ENCODE measurements at places on chromosomes 11 and 22.

GRCh38 chr22:45240104-45240809 lies 437 bp downstream of the KIAA0930 start:
- DNase-seq, result no peak

- DNase-seq, result no peak
Measured at GRCh38 chr11:5713695-5714094, 22.6 kb upstream of the OR56B1 start.

DNA sequence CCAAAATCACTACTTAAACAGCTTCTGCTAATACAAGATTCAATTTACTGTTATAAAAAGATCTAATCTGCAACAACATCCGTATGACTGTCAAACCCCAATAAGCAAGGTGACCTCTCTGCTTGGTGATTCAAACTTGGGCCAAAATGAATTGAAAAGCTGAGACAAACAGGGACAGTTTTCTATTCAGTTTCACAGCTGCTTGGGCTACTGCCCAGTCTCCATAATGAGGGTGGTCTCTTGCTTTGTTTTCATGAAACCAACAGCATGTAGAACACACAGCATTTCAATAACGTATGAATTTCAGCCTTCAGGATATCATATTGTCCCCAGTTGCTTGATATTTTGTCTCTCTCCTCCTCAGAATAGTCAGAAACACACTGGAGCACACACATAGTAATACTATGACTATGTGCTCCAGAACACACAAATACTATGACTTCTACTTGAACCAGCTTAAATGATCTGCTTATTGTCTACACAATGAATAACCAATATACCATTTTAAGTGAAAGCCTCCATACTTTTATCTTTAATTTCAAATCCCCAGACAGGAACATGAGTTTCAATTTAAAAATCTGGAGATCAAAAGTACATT lies 285.0 kb downstream of the TTC28 start:
- DNase-seq, result no peak

GRCh38 chr11:100914415-100915110 lies 215.1 kb downstream of the PGR start:
- no peak for DNase-seq

DNA sequence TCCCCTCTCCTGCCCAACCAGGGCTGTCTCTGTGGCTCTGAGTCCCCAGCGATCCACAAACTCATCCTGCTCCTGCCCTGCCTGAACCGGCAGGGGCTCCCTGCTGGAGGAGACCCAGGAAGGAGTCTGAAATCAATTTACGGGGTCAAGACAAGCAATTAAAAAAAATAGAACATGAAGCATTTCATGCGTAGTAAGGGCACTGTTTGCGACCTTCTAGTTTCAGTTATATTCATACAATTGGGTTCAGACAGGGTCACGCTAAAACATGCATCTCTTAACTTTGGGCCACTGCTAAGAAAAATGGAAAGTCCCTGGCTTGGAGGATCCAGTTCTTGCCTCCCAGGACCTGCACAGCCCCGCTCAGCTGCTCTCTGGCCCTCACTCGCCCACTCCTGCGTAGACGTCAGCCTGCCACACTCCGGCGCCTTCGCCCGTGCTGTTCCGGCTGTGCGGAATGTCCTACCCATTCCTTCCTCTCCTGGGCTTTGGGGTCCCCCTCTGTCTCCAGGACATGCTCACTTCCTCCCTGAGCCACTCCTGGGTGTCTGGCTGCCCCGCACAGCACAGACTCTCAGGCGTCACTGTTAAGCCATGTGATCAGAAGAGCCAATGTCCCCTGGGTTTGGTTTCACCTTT lies 12.8 kb downstream of the NFAM1 start:
- no peak for DNase-seq

DNA sequence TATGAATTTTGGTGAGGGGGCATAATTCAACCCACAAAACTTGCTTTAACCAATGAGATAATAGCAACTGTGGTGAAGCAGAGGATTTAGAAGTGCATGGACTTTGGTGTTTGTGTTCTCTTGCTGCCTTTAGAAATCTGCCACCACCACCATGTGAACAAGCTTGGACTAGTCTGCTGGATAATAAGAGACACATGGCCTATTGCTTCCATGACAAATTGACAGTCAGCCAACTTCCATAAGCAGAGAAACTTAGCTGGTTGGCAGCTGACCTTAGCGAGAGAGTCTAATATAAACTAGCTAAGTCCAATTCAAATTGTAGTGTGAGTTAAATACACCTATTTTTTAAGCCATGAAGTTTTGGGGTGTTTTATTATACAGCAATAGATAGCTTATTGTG lies 482.1 kb upstream of the ANO5 start:
- DNase-seq, result no peak

DNA sequence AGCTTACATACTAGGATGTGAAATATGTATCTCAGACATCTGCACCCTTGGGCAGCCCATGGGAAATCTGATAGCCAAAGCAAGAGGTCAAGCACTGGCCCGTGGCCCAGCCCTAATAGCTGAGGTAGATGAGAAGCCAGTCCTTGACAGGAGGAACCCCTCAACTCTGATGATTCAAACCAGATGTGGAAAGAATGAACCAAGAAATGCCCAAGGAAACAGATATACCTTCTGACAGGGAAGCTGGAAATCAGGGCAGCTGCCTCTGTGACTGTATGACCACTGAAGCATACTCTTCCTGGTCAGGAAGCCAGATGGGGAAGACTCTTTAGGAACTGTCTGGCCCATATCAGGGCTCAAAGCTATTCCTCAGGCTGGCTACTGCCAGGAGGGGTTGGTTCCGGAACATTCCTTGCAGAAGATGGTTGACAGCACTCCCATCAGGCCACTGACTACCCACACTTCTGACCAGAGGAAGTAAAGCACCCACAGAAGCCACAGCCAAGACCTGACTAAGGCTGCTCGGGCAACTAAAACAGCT lies 124.2 kb downstream of the SWAP70 start:
- DNase-seq, result peak; percentile 42

DNA sequence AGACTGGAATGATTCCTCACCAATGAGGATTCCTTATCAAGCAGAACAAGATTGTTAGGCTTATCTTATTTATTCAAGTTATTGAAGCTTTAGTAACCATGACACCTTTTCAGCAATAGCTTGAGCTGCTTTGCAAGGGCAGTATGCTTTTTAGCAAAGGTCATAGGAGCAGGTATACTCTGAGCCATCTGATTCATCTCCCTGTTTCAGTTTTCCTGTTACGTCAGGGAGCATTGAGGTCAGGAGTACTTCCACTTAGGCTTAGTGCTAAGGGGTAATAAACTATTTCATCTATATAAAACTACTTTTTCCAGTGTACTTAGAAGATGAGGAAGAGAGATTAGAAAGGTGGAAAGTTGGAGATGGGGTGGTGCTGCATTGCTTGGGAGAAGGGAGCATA lies 17.7 kb upstream of the ANKRD42 start:
- DNase-seq, result no peak

DNA sequence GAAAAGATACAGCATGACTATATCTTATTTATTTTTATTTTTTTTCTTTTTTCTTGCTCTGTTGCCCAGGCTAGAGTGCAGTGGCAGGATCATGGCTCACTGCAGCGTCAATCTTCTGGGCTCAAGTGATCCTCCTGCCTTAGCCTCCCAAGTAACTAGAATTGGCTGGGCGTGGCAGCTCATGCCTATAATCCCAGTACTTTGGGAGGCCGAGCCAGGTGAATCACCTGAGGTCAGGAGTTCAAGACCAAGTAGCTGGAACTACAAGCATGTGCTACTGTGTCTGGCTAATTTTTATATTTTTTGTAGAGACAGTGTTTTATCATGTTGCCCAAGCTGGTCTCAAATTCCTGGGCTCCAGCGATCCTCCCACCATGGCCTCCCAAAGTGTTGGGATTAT lies 28.3 kb upstream of the CCDC134 start:
- no peak for DNase-seq

- no peak for DNase-seq
Measured at GRCh38 chr11:65489035-65489705, 9.7 kb upstream of the MALAT1 start.

DNA sequence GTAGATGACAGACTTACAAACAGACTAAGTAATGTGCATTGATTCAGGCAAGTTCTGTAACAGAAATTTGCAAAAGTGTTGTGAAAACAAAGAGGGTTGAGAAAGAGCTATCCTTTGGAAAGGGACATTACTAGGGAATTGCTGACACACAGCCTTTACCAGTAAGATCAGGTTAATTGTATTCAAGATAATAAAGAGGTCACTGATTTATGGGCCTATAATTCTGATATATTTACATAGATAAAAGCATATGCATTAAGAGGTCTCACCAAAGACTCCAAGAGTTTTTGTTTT lies 138.7 kb downstream of the MAML2 start:
- no peak for DNase-seq

- DNase-seq, result no peak
Measured at GRCh38 chr11:131756479-131757110, 386.2 kb downstream of the NTM start.

DNA sequence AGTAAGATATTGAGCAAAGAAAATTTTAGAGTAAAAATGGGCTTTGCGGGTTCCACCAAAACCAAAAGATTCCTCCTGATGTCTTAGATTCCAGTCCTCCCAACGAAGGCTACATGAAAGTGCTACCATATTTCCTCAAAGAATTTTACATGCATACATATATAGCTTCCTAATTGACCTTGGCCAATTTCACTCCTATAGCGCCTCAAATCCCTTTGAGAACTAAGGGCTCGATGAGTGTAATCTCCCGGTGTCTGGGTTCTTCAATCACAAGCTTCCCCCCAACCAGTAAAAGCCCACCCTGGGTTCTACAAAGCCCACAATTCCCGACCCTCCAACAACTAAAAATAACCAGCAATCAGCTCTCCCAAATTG lies 1.2 kb downstream of the SIK3 start:
- no peak for DNase-seq

DNA sequence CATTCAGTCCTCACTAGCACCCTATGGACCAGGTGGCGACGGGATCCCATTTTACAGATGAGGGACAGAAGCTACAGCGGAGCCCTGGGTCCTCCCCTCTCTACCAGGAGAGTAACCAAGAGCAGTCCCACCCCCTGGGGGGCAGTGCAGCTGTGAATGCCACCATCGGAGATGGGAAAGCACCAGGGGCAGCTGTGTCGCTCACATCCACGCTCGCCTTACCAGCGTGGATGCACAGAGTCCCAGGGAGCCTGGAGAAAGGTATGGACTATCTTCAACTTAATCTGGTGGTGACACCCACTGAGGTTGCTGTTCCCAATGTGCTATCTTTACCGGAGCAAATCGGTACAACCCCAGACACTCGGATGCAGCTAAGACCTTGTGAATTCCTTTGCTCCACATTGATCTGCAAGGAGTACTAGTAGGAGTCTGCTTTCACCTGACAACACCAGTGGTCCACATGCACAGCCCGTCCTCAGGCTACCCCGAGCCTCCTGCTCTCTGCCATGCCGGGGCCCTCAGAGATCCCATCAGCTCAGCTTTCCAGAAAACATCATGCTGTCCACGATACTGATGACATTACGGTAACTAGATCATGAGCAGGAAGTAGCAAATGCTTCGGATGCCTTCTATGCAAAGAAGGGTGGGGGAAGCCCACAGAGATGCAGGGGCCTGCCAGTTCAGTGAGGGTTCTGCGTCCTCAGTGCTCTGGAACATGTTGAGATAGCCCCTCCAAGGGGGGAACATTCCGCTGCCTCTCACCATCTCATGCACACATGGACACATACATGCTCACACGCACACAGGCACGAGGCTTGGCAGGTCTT lies 126.0 kb downstream of the CTTN start:
- no peak for DNase-seq

DNA sequence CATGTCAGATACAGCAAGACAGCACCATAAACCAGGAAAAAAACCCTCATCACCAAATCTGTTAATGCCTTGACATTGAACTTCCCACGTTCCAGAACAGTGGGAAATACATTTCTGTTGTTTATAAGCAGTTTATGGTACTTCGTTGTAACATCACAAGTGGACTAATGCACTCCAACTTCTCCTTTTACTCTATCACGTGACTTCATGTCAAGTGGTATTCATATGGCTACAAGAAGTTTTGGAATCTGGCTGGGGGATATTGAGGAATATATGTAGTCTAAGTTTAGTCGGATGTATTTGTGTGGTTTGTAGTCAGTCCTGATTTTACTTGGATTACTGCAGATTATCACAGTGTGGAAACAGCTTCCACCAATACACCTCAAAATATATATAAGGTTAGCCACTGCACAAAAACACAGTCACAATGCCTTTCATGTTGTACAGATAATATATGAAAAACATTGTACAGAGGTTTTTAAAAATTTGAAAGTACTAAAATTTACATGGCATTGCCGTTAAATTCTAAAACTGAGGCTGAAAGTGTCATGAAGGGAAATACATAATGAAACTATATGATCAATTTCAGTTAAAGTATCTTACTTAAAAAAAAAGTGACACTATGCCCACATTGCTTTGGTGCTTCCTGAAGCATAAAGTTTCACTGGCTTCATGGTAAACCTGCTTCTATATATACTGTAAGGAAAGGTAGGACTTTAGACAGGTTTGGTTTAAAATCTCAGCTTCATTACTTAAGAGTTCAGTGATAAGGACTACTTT lies 134.1 kb downstream of the CASP12 start:
- no peak for DNase-seq

DNA sequence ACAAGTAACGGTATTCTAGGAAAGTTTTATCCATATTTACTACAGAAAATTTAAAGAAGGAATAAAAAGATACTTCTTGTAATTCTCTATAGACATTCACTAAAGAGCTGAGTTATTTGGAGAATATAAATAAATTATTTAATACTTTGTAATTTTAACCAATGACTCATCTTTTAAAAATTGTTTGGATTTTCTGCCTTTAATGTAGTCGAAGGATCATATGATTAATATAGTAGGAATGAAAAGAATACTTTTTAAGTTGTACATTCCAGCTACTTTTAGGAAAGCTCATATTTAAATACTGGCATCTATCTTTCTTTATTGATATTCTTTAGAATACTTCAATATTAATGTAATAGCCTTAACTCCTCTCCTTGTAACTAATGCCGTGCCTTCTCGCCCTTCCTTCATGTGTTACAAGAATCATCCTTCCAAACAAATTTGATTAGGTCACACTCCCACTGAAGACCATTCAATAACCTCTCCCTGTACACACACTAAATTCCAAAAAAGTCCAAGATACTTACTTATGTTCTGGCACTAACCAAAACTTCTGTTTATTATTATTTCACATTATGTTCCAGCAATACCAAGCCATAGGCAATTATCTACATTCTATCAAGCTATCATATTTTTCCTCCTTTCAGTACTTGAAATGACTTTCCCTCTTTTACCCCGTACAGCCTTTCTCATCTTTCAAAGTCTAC lies 501.9 kb downstream of the CNTN5 start:
- DNase-seq, result no peak

- peak; percentile 18 for DNase-seq
Measured at GRCh38 chr11:36237391-36237790, 51.8 kb downstream of the COMMD9 start.

- DNase-seq, result peak; percentile 6
Measured at GRCh38 chr11:1532606-1533341, 39.3 kb downstream of the DUSP8 start.

GRCh38 chr22:37431801-37432707 lies 4.8 kb upstream of the ELFN2 start:
- peak; percentile 98 for DNase-seq

DNA sequence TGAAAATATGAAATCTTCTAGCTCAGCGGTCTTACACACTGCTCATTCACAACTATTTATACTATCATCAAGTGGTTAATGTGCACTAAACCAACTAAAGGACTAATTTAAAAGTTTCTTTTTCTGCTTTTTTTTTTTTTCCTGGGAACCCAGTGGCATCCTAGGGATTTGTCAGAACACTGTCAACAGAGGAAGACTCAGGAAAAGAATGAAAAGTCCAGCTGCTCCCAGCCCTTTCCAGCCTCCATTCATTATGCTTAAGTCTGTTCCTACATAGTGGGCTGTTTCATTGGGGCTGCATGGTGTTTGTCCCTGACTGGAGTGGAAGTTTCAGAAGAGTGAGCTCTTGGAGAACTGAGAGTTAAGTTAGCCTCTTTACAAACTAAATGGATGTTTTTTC lies 391.1 kb downstream of the AASDHPPT start:
- DNase-seq, result no peak
